ENCODE measurements at places on chromosomes 13 and 19. TPM values are rescaled to one million over a fixed set of nuclear protein-coding genes. Genes with fewer than 3 reads are reported as not detected.

The PTGER1 gene
- not detected for total RNA-seq

The IGFL1 gene
- not detected for total RNA-seq

The YJEFN3 gene
- total RNA-seq: 7.2 TPM

The IGFL2 gene
- not detected for total RNA-seq

DNA sequence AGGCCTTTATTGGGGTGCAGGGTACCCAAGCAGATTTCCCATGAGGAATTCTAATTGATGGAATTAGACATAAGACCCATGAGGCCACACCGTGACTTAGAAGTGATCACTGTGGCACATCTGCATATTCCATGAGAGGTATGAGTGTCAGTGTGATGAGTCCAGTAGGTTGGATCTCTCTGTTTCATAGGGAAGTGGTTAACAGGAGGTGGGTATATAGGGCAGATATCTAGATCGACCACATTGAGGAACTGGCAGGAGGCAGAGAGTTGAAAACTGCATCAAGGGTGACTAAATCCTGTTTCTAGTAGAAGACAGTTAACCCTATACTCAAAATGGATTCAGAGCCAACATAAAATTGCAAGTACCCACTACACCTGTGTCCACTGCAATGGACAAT lies 68.6 kb upstream of the MIR17HG start:
- DNase-seq: no peak
- no peak overlapping the region for H3K4me3 ChIP-seq

DNA sequence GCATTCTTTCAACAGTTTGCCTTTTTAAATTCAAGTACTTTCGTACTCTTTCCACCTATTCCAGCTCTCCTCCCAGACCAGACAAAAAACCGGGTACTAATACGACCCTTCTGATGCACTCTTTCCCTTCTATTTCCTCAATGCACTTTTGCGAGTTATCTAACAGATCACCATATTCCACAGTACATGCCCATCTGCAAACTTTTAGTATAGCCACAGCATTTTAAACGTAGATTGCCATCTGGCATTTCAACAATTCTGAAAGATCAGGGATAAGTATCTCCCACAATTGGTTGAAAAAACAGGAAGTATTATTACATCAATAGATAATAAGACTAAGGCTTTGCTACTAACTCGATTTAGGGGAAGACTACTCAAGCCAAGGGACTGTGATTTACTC lies 31.5 kb downstream of the RBM26 start:
- no peak overlapping the region for H3K4me3 ChIP-seq
- H3K27me3 ChIP-seq: no peaks in the 10 kb centered on the region
- H3K4me1 ChIP-seq: peaks cover 3% of the 10 kb centered on the region
- DNase-seq: no peak
- no peak overlapping the region for H3K27ac ChIP-seq

- peaks cover 4% of the 10 kb centered on the region for H3K4me1 ChIP-seq
- peak overlapping the region; percentile 38 for H3K4me3 ChIP-seq
- DNase-seq: no peak
- H3K36me3 ChIP-seq: no peaks in the 10 kb centered on the region
Observed at GRCh38 chr19:1286487-1287353, 1.0 kb downstream of the EFNA2 start.

- H3K36me3 ChIP-seq: no peaks in the 10 kb centered on the region
- no peak overlapping the region for H3K4me3 ChIP-seq
- DNase-seq: no peak
- peaks cover 67% of the 10 kb centered on the region for H3K27me3 ChIP-seq
- H3K27ac ChIP-seq: no peak overlapping the region
Observed at GRCh38 chr19:50554212-50554611, 14.0 kb downstream of the LRRC4B start.

DNA sequence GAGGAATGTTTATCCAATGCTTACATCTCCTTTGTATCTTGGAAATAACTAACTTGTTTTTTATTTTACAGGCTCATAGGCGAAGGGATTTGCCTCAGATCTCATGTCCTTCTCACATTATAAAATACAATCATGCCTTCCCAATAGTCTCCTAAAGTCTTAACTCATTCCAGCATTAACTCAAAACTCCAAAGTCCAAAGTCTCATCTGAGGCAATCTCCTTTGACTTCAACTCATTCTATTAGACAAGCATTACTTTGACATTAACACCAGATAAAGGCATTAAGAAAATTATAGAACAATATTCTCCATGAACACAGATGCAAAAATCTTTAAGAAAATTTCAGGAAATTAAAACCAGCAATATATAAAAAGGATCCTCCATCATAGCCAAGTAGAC lies 137.6 kb downstream of the DNAJC3 start:
- peaks cover 1% of the 10 kb centered on the region for H3K36me3 ChIP-seq
- no peak for DNase-seq
- no peak overlapping the region for H3K4me3 ChIP-seq
- peaks cover 13% of the 10 kb centered on the region for H3K27me3 ChIP-seq
- no peak overlapping the region for H3K27ac ChIP-seq

DNA sequence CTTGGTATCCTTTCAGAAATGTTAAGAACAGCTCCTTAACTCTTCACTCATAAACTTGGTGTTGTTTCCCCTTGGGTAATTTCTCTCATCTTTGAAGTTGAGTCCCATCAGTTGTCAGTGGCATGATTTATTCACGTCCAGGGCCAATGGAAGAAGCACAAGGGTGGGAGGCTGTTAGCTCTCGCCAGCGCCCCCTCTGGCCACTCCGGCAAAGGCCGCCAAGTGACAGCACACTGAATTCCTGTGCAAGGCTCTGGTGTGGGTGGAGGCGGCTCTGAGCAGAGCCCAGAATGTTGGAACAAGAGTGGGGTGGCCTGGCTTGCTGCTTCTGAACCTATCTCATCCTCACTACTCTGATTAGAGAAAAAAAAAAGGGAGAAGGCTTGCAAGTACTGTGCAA lies 13.1 kb upstream of the MEDAG start:
- H3K4me1 ChIP-seq: no peaks in the 10 kb centered on the region
- no peak overlapping the region for H3K27ac ChIP-seq
- no peaks in the 10 kb centered on the region for H3K36me3 ChIP-seq
- peak; percentile 34 for DNase-seq
- H3K27me3 ChIP-seq: peaks cover 3% of the 10 kb centered on the region

DNA sequence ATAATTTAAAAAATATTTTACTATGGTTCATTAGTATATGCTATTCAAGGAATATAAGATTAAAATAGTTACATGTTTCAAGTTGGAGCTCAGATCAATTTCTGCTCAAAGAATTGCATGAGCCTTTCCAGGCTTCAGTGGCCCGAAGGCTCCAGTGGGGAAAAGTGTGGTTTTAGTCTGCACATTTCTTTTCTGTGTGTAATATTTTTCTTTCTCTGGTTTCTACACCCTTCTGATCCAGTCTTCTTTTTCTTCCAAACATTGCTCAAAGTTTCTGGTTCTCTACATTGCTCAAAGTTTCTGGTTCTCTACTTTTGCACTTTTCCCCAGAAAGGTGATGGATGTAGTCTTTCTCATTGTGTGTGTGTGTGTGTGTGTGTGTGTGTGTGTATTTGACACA lies 64.7 kb upstream of the OXGR1 start:
- H3K4me3 ChIP-seq: no peak overlapping the region
- no peaks in the 10 kb centered on the region for H3K4me1 ChIP-seq
- H3K27ac ChIP-seq: no peak overlapping the region
- no peak for DNase-seq
- H3K36me3 ChIP-seq: no peaks in the 10 kb centered on the region
- H3K27me3 ChIP-seq: peaks cover 32% of the 10 kb centered on the region

Measured in activated naive CD4-positive, alpha-beta T cell treated with anti-CD3 and anti-CD28 coated beads for 36 hours (primary cell).